Common myeloid progenitor, CD34-positive (primary cell): ENCODE measurements at places on chromosomes 7 and 10.

DNA sequence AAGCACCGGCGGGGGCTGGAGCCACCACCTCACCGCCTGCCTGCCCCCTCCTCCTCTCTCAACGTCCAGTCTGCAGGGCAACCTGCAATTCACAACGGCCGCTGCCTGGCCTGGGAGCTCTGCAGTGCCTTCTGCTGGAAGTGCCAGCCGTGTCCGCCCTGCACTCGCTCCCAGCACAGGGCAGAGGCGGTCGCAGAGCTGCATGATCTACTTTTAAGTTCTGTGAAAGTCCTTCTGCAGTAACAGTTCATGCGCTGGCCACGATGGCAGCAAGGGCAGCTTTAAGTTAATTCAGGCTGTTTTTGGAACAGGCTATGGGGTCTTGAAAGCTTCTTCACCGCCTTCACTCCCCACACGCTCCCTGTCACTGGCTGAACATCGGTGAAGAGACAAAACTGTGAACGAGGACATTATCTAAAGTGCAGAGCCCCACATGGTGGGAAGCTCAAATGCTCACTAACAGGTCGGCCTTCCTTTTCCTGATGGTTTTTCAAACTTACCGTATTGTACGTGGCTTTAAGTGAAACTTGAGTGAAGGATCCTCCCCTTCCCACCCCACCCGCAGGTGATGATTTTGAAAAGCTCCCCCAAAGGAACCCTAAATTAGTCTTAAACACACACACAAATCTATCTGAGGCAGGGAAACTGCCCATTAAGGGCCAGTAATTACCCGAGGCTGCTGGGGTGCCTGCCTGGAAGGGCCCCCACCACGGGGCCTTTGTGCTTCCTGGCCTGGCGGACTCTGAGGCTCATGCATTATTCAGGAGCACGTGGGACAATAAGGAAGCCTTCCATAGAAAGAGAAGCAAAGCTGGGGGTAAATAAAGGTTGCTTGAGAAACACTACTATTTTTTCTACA is 504.3 kb downstream of the DNAJB6 start:
- no peak for DNase-seq

GRCh38 chr7:100017300-100017699 is 1.9 kb downstream of the ZKSCAN1 start:
- no peak for DNase-seq

DNA sequence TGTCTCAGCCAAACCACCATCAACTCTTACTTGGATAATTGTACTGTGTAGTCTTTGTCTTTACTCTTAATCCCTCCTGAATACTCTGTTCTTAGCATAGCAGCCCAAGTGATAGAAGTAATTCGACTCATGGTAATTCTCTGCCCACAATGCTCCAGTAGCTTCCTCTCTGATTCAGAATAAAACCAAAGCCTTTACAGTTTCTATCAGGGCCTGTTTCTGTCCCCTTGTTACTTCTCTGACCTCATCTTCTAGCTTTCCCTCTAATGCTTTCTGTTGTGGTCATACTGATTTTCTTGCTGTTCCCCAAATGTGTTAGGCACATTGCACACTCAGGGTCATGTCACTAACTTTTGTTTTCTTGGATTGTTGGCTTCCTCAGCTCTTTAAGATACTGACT is 8.0 kb downstream of the ZNF518A start:
- no peak for DNase-seq

DNA sequence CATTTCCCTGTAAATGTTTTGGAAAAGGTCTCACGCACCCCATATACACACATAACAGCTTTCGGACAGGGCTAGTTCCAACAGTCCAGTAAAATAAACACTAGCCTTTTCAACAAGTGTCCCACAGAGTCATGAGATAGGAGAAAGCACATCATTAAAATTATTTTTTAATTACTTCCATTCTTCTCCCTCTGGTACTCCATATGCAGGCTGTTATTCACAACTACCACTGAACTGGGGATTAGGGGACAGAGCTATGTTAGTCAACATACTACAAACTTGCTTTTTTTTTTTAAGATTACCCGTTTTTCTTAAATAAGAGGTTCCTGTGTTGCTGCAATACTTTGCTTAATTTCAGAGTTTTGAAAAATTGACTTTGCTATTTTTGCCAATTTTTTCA is 576.6 kb upstream of the KCND2 start:
- no peak for DNase-seq

GRCh38 chr10:71765176-71765904 is 8.0 kb downstream of the VSIR start:
- DNase-seq: no peak

- DNase-seq: no peak
Measured at GRCh38 chr10:83702731-83703130, 436.6 kb upstream of the GHITM start.
